ENCODE measurements at places on chromosomes 3 and 15.

GRCh38 chr3:13852638-13853009 is 27.2 kb downstream of the WNT7A start:
- no peak for DNase-seq

DNA sequence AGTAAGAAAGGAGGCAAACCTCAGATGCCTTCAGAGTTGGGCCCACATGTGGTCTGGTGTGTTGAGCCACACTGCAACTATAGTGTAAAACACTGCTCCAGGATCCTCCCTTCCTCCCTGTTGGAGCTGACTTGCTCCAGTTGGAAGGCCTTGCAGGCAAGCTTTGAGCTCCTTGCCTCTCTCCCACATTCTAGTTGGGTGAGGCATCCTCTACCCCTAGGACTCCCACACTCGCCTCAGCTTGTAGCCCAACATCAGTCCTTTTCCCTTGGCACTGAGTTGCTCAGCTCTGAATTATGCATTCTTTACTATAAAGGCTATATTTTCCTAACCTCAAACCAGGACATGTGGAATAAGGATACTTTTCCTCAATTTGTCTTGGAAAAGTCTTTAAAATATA is 143.9 kb downstream of the NECTIN3 start:
- peak; percentile 73 for DNase-seq

DNA sequence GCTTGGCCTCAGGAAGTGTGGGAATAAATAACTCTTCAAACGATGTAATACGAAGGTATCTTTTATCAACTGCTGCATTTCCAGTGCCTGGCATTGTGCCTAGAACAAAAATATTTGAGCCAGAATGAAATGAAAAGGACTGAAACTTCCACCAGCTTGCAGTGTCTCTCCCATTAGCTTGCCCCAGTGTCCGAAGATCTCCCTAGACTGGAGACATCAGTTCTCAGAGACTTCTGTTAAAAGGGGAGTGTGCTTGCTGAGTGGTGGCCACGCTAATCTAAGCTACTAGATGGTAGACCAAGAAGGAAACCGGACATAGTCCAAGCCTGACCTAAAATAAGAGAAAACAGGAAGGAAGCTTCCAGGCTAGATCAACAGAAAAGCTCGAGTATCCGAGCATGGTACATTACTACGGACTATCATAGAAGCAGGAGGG is 28.6 kb downstream of the KCNAB1 start:
- DNase-seq: no peak

DNA sequence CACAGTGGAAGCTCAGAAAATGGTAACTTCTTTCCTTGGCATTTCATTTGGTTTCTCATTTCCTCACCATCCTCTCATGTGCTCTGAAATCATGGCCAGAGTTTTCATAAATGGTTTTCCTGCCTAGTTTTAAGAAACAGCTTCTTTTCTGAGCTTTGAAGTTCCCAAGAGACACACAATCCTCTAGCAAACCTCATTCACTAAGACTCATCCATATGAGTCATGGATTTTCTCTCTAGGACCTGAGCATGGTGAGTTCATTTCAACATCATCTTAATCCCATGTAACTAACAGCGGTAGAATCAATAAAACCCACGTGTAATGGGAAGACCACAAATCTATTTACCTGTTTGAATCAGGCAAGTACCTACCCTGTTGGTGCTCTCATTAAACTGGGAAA is 274.5 kb upstream of the LRTM1 start:
- DNase-seq: peak; percentile 95

- DNase-seq: peak; percentile 66
These were observed 41.1 kb upstream of the NDUFB4 start for GRCh38 chr3:120554812-120555606.

DNA sequence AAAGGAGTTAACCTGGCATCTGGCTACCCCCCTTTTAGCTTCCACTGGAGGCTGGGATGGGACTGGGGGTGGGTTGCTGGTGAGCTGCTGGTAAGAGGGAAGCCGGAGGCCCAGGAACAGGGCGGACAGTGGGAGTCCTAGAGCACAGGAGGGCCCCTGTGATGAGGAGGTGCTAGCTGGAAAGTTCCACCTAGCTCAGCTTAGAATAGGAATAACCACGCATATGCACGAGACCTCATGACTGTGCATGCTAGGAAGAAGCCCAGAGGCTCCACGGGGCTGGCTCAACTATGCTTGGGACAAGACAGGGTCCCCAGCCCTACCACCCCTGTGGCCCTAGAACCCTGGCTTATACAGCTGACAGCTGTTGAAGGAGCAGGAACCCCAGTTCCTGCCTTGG is 34.1 kb downstream of the LINGO1 start:
- no peak for DNase-seq

- no peak for DNase-seq
These were observed 18.1 kb upstream of the ATP13A5 start for GRCh38 chr3:193396451-193397244.

- DNase-seq: no peak
These were observed 168.8 kb downstream of the NUP210 start for GRCh38 chr3:13251166-13251903.

DNA sequence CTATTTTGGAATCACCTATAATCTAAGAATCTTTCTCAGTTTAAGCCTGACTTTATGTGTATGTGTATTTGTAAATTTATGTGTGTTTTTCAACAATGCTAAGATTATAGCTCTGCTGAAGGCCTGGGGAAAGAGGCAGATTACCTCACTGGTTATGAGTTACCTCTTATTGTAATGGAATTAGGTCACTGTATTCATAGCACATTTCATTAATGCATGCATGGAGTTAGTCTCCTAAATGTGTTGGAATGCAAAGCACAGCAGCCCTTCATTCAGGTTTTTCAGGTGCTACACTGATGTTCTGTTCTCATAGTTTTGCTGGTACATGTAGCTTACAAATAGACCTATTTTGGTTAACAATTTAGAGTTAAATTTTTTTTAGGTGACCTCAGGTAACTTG is 9.5 kb downstream of the GPR87 start:
- no peak for DNase-seq

GRCh38 chr3:194556086-194557056 is 69.6 kb upstream of the ATP13A3 start:
- DNase-seq: no peak
